Skeletal muscle tissue (tissue), 5 donors: ENCODE measurements at places on chromosomes 16 and 17. TPM values are rescaled to one million over a fixed set of nuclear protein-coding genes. Genes with fewer than 3 reads are reported as not detected.

The TP53TG3 gene
- total RNA-seq: not detected

The LYRM9 gene
- 5.2 TPM for total RNA-seq

The CACNA1G gene
- total RNA-seq: 3.7 TPM

The TNP2 gene
- not detected for total RNA-seq

The ARL5C gene
- total RNA-seq: under 0.01 TPM

The GPR142 gene
- not detected for total RNA-seq

The ACSM2A gene
- total RNA-seq: not detected

The C1QL1 gene
- 1.0 TPM for total RNA-seq

The CTRB1 gene
- not detected for total RNA-seq

The KCNG4 gene
- not detected for total RNA-seq

The TMIGD1 gene
- total RNA-seq: not detected

The NT5C3B gene
- total RNA-seq: 32.4 TPM

The SDK2 gene
- 11.0 TPM for total RNA-seq

The HP gene
- total RNA-seq: 11.5 TPM

The SNX11 gene
- 7.3 TPM for total RNA-seq

The SMIM22 gene
- not detected for total RNA-seq

The PVALEF gene
- total RNA-seq: not detected

The KREMEN2 gene
- 1.6 TPM for total RNA-seq

The RUNDC3A gene
- 6.8 TPM for total RNA-seq

The BBS2 gene
- total RNA-seq: 86.1 TPM

The TGFB1I1 gene
- total RNA-seq: 30.8 TPM

The DNAI2 gene
- total RNA-seq: not detected

The KRT20 gene
- total RNA-seq: not detected

The IRF8 gene
- 19.8 TPM for total RNA-seq
